ENCODE measurements at places on chromosomes 16 and 17. TPM values are rescaled to one million over a fixed set of nuclear protein-coding genes. Genes with fewer than 3 reads are reported as not detected.

SOX8 gene
- total RNA-seq: not detected

- no peak for DNase-seq
Observed at GRCh38 chr17:13244513-13244912, 226.7 kb upstream of the ELAC2 start.

DNA sequence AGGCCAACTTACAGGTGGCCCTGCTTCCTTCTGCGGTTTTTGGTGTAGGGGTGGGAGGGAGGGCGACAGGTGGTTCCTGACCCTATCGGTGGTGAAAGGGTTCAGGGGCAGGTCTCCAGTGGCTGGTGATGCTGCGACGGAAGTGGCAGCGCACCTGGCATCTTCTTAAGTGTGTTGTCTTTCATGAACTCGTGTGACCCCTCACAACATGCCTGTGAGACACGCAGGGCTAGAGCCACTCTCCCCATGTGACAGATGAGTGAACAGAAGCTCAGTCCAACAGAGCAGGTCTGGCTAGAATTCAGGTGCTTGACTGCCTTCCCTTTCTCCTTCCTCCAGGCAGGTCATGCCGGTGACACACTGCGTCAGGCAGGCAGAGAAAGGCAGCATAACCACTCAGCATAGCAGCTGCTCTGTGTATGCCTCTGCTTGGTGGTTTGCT is 8.0 kb downstream of the TNFAIP1 start:
- no peak for DNase-seq

DNA sequence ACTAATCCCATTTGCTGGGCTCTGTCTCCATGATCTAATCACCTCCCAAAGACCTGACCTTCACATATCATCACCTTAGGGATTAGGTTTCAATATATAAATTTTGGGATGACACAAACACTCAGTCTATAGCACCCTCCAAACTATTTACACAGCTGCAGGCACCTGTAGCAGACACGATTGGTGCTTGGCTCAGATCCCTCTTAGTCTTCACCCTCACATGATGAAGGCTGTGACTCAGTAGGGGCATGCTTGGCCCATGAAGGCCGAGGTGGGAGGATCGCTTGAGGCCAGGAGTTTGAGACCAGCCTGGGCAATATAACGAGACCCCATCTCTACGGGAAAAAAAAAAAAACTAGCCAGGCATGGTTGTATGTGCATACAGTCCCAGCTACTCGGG is 73.5 kb downstream of the HS3ST2 start:
- no peak for DNase-seq

KRTAP16-1 gene
- not detected for total RNA-seq

- DNase-seq: no peak
Observed at GRCh38 chr17:82645516-82645915, 2.7 kb downstream of the WDR45B start.

DNA sequence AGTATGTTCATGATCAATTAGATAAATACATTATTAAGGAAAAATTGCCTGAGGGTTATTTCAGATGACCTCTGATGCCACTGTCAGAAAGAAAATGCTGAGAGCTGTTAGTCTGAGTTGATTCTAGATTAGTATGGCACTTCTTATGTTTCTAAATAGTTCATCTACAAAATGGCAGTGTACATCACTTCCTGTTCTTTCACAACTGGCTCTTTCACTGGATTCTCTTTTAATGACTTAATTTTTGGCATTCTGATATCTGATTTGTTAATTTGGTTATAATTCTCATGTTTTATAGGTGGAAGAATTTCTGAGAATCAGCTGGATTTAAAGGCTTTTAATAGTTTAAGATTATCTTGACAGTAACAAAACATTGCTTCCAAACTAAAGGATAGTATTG is 3.3 kb downstream of the TAOK1 start:
- DNase-seq: no peak

DNA sequence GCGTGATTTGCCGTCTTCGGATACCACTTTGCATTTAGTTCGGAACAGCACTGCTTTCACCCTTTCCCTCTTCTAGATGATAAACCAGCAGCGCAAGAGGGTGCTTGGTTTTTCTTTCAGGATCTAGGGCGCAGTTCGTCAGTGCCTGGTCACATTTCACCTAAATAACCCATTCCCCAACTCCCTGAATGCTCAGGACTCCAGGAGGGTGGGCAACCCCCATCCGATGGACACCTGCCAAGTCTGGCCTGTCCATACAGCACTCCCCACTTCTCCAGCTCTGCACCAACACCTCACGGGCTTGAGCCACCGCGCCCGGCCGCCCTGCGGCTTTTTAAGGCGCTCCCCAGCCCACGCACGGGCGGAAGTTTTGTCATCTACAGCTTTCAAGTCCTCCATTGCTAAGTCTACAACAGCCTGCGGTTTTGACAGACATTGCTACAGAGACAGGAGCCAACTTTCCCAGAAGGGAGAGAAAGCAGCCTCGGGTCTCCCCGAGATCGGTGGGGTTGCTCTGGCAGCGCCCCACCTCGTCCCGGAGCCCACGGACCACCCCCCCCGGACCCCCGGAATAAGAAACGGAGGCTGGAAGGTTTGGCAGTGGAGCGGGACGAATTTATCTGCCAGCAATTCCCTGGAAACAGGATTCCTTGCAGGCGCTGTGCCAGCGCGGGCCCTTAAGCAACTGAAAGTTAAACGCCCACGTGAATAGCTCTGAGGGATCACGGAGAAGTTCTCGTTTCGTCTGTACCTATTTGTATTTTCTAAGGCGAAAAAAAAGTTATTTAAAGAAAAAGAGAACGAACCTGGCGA is 38.6 kb upstream of the SLFN13 start:
- DNase-seq: peak; percentile 39

GRCh38 chr17:4947411-4948165 is 742 bp downstream of the PFN1 start:
- DNase-seq: peak; percentile 80

CD300A gene
- total RNA-seq: not detected

GRCh38 chr17:55377671-55378275 is 43.9 kb downstream of the MMD start:
- DNase-seq: no peak

TMEM170A gene
- 15.3 TPM for total RNA-seq

DNA sequence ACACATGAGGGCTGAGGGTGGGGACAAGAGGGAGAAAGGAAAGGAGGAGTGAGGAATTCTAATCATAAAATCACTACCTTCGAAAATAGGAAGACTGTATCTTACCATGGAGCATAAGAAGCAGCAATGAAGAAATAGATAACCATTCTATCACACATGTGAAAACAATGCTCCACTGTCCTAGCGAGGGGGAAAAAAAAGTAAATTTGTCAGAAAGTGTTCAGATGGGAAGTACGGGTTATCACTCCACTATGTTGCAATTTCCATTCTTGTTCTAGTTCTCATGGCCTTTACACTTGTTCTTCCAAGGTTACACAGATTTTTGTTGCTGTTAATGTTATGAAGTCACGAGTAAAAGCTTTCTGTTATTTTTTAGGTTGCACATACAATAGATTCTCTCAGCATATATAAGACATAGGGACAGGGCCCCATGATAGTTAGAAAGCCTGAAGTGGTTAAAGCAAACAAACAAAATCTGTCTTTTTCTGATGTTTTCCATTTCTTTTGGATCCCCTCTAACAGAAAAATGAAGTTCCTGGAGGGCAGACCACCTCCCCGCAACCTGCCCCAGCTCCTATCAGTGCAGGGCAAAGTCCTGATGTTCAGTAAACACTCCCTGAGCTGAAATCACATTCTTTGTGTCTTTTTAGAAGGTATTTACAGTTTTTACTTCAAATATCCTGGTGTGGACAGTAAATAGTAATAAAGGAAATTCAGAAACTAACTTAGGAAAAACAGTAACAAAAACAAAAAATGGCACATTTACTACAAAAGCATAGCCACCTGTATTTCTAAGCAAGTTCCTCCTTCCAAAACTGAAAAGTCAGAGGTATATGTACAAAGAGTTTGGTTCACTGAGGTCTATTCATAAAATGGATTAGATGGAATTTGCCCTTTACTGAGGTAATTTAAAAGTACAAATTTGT is 13.7 kb downstream of the MMD start:
- DNase-seq: no peak

DNA sequence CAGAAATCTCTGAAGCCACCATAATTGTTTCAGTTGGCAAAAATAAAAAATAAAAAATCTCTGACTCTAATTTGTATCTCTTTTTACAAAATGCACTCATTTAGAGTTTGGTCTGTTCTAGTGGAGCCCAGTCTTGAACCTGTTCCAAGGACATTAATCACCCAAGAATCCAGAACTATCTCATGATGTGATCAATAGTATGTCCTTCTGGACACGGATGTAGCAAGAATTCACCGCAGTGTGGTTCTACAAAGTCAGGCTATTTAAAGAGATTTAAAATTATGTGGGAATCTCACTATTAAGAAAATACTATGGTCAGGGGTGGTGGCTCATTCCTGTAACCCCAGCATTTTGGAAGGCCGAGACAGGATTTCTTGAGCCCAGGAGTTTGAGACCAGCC is 21.8 kb upstream of the ANKFN1 start:
- no peak for DNase-seq

ALOX15 gene
- not detected for total RNA-seq

HSD17B2 gene
- total RNA-seq: 4.4 TPM

GRCh38 chr16:84907575-84907974 is 87.8 kb downstream of the CRISPLD2 start:
- DNase-seq: no peak

DNA sequence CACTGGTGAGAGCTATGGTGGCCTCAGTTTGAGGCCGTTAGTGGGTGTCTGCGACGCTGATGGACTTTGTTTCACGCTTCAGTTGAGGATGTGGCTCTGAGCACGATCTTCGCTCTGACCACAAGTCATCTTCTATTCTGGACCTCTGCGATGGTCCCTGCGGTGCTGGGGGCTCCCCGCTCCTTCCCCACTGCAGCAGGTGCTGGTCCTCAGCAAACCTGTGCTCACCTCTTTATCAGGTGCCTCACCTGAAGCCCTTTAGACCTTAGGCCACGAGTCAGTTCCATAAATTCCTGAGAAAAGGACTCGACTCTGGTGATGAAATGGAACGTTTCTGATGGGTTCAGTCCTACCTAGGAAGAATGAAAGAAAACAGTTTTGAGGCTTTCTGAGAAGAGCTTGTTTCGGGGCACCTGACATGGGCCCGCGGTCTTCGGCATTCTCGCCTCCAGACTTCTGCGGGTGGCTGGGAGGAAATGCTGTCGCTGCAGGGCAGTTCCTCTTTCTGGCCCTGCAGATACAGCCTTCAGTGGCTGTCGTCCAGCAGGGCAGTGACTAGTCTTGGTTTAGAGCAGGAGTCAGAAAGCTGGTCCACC is 4.7 kb downstream of the KCTD5 start:
- no peak for DNase-seq

DNA sequence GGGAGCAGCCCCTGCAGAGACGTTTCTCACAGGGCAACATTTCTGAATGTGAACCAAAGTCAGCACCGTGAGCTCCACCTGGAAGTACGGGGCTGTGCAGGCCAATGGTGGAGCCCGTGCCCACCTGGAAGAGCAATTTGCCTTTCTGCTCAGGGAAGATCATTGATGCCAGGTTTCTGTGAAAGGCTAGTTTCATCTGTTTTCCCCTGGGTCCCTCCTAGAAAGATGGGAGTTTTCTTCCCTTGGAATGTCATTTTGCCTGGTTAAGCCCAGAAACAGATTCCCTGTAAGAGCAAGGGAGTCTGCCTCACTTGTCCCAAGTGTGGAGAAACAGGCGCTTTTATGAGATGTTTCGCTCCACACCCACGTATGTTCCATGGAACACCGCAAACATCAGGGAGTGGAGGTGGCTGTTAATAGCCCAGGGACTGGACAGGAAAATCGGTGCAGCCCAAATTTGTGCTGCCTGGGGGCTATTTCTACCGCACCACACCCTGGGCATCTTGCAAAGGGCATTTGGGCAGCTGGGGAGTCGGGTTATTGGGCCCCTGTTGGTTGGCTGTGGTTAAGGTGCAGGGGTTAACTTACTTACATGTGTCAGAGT is 2.6 kb downstream of the SLC6A4 start:
- no peak for DNase-seq

DNA sequence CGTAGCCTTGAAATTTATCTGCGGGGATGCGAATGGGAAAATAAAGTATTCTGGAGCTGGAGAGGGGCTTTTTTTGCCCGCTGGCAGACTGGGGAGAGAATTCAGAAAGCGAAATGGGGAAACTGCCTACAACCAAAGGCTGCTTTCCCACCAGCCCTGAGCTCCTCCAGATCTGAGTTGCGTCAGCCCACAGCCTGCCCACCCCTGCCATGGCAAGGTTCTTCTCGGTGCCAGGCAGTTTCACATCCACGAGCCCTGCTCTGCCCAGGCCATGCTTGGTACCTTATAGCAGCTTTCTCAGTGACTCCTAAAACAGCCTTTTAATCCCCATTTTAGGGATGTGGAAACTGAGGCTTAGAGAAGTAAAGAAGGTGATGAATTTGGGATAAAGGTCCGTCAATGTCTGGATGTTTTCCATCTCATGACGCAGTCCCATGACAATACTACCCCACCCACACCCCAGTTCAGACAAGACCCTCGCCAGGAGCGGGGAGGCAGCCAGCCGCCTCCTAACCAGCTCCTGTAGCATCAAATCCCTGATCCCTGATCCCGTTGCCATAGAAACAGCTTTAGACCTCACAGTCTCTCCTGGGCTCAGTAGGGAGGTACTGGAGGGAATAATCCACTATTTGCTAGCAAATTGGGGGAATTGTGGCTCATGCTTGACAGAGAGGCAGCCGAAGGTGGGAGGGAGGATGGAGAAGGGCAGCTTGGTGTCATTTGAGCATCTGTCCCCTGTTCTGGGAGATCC is 113.5 kb downstream of the MGAT5B start:
- no peak for DNase-seq

SNAI3 gene
- 0.51 TPM for total RNA-seq

DNA sequence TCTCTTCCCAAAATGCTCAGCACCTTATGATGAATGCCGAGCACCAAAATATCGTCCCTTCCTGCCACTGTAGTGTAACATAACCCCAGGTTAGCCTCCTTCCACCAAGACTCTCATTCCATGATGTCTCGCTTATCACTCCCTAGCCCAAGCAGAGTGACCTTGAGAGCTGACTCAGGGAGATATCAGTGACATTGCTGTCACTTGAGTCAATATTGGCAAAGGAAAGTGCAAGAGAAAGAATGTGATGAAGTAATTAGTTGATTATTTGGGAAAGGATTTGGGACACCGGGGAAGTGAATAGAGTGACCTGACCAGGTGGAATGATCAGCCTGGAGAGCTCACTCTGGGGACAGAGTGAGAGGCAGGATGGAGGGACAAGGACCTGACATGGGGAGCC is 2.6 kb upstream of the ANKFN1 start:
- peak; percentile 37 for DNase-seq

DERL2 gene
- total RNA-seq: 64.4 TPM

SPATA22 gene
- not detected for total RNA-seq

All from HT1080 (cell line).